RPMI7951 (cell line): ENCODE measurements at places on chromosomes 13 and 19.

DNA sequence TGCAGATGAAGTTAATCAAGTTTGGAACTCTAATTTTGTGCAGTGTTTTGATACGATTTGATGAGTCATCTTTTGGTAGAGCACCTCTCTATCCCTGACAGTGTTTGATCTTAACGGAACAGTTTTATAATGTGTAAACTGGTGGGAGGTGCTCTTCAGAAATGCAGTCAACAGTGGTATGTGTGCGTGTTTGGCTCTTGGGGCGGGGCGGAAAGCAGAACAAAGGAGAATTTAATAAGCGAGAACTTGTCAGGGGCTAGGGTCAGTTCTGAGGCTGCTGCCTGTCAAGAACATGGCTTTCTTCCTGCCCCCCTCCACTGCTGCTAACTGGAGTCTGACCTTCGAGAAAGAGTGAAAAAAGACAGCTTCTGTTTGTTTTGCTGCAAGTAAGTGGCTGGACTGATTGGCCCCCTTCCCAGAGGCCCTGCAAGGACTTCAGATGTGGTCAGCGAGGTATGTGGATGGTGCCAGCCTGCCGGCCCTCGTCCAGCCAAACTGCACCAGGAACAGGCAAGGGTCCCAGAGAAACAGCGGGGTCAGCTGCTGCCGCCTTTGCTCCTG, 40.8 kb downstream of the BBC3 start:
- DNase-seq = peak; percentile 90

- no peak for DNase-seq
Observed at GRCh38 chr13:26921918-26922317, 161.3 kb upstream of the GPR12 start.

DNA sequence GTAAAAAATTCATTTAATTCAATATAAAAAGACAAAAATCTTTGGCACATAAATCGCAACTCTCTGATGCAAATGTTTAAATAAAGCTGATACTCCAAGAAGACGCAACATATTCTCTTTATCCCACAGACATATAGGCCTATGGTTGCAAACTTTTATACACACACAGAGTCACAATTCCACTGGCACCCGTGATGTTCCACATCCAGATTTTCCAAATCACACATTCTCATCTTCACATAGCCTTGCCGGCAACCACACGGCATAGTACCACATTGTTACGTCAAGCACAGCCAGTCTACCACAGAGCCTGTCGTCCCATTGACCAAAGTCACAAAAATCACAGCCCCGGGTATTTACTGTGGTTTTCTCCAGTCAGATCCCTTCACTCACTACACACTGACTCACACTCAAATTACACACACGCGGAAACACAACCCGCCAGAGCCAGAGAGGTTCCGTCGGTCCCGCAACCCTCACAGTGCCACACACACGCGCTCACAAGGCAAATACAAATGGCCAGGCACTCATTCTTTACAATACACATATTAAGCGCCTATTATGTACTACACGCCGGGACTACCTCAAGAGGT, 546 bp upstream of the ZNF546 start:
- DNase-seq = peak; percentile 91

GRCh38 chr13:34127523-34127922, 309.6 kb downstream of the RFC3 start:
- DNase-seq = no peak

- no peak for DNase-seq
Observed at GRCh38 chr13:53052675-53053074, 24.1 kb downstream of the OLFM4 start.

- DNase-seq = no peak
Observed at GRCh38 chr19:33195645-33196347, 1.7 kb downstream of the LRP3 start.

- DNase-seq = peak; percentile 66
Observed at GRCh38 chr19:46254776-46255175, 25.2 kb downstream of the IGFL1 start.

DNA sequence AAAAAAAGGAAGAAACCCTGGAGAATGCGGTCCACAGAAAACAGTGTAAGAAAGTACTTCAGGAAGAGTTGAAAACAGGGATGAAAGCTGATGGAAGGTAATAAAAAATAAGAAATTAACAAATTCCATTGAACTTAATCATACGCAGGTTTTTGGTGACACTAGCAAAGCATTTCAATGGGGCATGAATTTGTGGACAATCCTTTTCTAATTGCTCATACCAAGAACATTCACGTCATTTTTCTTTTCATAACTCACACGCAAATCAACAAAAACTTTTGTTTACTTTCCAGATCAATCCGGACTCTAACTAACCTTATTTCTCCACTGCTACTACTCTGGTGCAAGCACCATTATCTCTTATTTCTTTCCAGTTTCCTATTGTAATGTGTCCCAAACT, 1195.0 kb downstream of the SLITRK5 start:
- no peak for DNase-seq

GRCh38 chr13:28856287-28856686, 36.1 kb downstream of the MTUS2 start:
- no peak for DNase-seq

GRCh38 chr19:5230730-5231555, 109.7 kb downstream of the PTPRS start:
- DNase-seq = no peak

- no peak for DNase-seq
Observed at GRCh38 chr13:60111691-60112090, 52.0 kb downstream of the DIAPH3 start.
